ENCODE measurements at places on chromosomes 1 and 21.
A peak's percentile ranks its signal among the peaks of the same experiment; 100 is the strongest.

GRCh38 chr1:78543941-78544643, 53.3 kb downstream of the PTGFR start:
- no peak for DNase-seq

- DNase-seq: no peak
Observed at GRCh38 chr1:46221749-46222148, 18.6 kb downstream of the LURAP1 start.

DNA sequence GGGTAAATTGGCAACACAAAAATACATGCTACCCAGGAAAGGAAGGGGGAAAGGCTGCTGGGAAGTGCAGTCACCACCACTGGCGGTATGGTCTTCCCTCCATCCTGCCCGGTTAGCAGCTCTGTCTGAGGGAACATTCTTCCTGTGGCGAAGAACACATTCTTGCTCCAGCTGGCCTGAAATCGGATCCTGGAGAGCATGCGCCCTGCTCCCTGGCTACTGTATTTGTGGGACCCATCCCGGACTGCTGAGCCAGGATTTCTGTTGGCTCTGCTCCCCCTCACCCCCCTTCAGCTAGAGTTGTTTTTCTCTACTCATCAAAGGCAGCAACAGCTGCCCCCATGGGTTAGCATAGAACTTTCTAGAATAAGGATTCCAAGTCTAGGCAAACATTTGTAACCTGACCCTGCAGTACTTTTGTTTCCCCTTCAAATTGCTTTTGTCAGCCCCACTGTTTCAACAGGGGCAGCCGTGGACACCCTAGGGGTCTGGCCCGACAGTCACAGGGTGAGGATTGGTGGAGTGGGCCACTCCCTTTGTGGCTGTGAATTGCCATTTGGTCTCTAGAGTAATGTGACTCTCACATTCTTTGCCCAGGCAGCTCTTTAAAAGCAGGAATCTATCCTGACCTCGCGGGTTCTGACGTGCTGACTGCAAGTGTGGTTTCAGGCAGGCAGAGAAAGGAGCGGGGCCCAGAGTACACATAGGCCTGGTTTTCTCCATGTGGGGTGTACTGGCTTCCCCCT, 157.7 kb downstream of the TOMM20 start:
- DNase-seq: peak; percentile 73

GRCh38 chr1:19081218-19081893, 124.9 kb upstream of the IFFO2 start:
- peak; percentile 28 for DNase-seq

- no peak for DNase-seq
Observed at GRCh38 chr1:5983361-5984103, 8.7 kb downstream of the NPHP4 start.

DNA sequence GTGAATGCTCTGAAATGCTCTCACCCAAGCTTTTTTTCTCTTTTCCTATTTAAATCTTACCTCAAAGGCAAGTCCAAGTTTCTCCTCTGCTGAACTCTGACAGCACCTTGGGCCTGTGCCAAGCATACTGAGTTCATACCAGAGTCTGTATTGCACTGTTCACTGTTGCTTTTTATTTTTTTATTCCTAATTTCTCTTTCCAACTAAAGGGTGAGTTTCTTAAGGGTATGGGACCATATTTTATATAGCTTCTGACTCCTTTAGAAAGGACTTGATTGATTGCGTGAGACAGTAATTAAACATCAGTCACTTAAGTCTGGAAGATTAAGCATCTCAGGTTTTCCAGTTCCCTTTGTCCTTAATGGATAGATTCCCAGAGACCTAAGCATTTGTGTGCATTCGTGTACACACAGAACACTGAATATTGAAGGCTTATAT, 69.9 kb downstream of the CACHD1 start:
- DNase-seq: no peak

GRCh38 chr1:74470251-74470650, 42.2 kb downstream of the LRRC53 start:
- DNase-seq: no peak

- no peak for DNase-seq
Observed at GRCh38 chr21:36628106-36628505, 70.8 kb upstream of the SIM2 start.

GRCh38 chr1:9201401-9202239, 33.0 kb upstream of the H6PD start:
- no peak for DNase-seq

GRCh38 chr1:165856606-165857005, 29.2 kb downstream of the UCK2 start:
- DNase-seq: no peak

DNA sequence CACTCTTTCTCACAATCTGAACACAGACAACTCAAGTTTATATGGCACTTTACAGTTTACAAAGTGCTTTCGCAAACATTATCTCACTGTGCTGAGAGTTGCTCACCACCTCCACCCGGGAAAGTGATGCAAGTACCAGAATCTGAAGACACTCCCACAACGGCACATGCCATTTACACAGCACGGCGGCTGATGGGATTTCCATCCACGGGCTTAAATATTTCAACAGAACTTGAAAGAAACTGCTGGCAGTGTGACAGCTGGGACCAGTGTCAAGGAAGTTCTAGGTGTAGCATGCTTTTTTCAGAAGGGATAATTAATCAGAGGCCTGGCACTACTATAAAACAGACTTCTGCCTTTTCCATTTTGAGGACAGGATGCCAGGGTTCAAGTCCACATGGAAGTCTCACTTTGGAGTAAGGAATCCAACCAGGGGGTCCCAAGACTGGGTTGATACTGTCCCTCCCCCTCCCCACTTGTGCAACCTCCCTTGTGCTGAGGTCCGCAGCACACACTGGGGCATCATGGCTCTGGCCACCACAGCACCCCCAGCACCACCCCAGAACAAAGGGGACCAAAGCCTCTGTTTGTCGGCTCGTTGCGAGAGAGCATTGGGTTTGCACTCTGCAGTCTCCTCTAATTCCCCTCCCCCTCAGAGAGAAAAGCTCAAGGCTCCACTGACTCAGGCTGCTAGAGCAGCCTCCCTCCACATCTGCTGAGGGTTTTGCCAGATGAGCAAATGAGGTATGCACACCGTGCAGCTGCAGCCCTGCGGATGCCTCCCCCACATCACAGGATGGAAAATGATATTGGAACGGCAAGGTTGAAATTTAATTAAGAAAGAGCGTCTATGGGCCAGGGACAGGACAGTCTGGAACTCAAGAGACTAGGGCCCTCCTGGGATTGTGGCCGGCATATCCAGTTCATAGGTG, 154.9 kb downstream of the TGFBR3 start:
- no peak for DNase-seq

DNA sequence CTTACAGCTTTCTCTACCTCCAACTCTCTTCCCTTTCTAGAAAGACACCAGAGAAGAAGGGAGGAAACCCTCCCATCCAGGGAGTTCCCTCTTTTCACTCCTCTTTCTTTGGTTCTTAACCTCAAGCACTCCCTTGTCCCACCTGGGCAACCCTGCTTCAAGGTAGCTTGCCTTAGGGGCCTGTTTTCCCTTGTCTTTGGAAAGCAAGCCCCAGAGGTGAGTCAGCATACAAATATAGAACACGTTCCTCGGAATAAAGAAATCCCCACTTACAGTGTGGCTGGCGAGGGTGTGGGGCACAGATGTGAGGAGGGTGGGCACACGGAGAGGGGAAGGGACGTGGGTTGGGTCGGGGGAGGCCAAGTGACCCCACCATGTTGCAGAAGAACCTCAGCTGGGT, 26.1 kb upstream of the KCNE2 start:
- DNase-seq: no peak

- DNase-seq: no peak
Observed at GRCh38 chr21:16978309-16978895, 534.4 kb upstream of the CXADR start.

DNA sequence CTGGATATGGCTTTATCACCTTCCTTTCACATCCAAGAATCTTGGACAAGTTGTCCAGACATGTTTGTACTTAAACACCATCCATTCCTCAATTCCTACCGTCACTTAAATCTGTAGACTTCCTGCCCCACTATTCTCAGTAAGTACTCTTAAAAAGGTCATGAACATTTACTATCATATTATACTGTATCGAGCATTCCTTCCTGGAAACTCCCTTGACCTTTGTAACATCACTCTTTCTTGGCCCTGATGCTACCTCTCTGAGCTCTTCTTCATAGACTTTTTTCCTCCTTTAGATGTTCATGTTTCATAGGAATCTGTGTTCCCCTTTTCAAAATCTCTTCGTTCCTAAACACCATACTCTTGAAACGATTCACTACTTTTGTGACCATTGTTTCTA, 15.5 kb downstream of the BLZF1 start:
- DNase-seq: no peak

GRCh38 chr1:47881505-47882442, 115.4 kb downstream of the TRABD2B start:
- DNase-seq: no peak

- no peak for DNase-seq
Observed at GRCh38 chr1:88751714-88752113, 67.6 kb downstream of the PKN2 start.

Data from HTR-8/SVneo (cell line).